ENCODE measurements at places on chromosomes 7 and 10.

- DNase-seq: no peak
These were observed 34.8 kb downstream of the TRDMT1 start for GRCh38 chr10:17166699-17167098.

- DNase-seq: no peak
These were observed 208.3 kb downstream of the PRPF18 start for GRCh38 chr10:13794992-13795612.

GRCh38 chr7:2476298-2476697 is at the start of gene GRIFIN:
Gene GRIFIN (minus strand): TSS chr7:2476398. CDS start chr7:2476383, 15 bp downstream.
- no peak for DNase-seq

DNA sequence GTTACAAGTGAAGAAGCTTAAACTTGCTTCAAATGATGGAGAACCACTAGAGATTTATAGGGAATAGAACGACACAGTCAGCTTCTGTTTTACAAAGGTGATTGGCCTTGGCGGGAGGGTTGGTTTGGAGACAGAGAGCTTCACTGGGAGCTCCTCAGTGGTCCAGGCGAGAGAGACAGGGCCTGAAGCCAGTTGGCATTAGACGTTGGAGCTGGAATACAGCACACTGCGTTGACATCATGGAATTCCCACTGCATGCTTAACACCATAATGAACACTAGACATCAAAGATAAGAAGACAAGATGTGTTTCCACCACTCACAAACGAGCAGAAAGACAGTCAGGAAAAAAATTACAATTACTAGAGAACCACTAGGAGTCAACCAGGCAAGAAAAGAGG is 67.8 kb downstream of the TBXAS1 start:
- DNase-seq: no peak

GRCh38 chr10:15419279-15419874 is 48.3 kb upstream of the FAM171A1 start:
- no peak for DNase-seq

GRCh38 chr10:77041636-77042258 is 595.9 kb downstream of the KCNMA1 start:
- no peak for DNase-seq

DNA sequence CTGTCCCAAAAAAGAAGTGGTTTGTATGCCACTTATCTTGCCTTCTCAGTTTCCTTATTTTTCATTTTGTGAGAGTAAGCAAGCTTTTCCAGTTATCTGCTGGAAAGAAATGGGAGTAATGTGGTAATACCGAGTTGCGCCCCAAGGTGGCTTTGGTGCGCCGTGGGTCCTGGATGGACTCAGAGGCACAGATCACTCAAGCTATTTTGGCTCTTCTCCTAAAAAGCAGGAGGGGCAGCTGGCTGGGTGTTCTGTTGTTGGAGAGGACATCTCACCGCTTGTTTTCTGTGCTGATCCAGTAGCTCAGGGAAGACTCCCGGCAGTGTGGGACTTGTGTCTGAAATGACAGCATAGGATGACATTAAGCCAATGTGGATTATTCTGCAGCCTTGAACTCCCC is 16.4 kb downstream of the PRKRIP1 start:
- DNase-seq: no peak

DNA sequence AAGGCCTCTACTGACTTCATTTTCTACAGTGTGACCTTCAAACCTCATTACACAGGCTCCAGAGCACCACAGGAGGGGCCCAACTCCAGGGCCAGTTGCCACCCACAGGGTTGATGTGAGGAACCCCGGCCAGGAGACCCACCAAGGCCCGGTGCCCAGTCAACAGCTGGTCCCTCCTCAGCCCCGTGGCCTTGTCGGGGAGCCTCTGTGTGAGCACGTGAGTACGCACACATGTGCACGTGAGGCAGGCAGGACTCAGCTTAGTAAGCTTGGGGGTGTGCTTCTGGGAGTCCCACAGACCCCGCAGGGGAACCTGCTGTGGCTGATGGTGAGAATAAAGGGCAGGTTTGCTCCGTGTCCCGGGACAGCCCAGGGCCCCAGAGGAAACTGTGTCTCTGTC is 104.5 kb downstream of the VIPR2 start:
- DNase-seq: no peak

GRCh38 chr10:78868861-78869260 is 199.9 kb upstream of the ZMIZ1 start:
- DNase-seq: no peak

DNA sequence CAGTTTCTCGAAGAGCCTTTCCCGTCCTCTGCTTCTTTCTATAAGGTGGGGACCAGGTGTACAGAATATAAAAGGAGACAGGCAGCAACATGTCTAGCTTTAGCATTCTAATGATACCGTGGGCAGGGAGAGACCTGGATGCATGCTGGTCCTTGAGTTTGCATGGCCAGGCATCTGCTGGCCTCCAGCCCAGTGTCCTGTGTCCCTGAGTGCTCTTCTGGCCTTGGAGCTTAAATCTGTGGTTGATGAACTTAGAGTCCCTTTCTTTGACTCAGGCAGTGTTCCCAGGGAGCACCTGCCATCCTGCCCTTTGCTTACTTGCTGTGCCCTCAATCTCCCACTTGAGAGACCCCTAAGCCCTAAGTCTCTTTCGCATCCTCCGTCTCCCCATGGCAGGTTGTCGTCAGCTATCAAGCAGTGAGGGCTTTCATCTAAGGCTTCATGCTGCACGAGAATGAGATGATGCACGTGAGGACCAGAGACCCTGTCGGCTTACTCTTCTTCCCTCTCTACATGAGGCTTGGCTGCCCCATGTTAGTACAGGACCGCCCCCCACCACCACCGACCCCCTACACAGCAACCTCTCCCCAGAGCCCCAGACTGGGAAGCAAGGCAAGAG is 313.4 kb upstream of the C7orf33 start:
- no peak for DNase-seq

GRCh38 chr7:66627151-66627681 is 1.5 kb upstream of the KCTD7 start:
- DNase-seq: no peak

GRCh38 chr10:3510741-3511140 is 274.3 kb downstream of the KLF6 start:
- no peak for DNase-seq

DNA sequence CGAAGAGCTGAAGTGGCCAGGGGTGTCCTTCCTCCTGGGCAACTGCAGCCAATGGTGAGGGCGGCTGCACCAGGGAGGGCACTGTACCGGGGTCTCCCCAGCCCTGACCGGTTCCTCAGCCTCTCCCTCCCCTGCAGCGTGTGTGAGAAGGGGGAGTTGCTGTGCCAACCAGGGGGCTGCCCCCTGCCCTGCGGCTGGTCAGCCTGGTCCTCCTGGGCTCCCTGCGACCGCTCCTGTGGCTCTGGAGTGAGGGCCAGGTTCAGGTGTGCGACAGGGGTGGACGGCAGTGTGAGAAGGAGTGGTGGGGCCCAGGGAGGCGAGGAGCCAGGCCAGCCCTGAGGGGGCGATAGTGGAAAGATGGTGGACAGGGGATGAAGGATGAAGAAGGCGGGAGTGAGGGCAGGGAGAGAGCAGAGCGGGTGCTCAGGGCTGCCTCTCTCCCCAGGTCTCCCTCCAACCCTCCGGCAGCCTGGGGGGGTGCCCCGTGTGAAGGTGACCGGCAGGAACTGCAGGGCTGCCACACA is 30.2 kb upstream of the ZNF467 start:
- DNase-seq: no peak

DNA sequence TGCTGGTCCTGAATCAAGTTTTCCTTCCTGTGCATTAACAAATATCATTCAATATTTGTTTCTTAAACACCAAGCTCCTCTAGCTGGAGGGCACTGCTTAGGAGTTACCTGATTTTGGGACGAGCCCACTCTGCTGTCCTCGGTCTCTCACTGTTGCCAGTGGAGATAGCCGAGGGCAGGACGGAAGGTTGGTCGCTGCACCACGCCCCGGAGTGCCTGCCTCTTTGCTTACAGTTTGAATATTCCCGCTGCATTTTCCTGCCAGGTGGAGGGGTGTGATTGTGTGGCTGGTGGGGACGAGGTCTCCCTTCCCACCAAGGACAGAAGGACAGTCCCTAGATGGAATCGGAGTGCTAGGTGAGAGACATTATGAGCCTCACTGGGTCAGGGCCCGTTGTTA is 201.5 kb downstream of the DNAJB6 start:
- DNase-seq: no peak

GRCh38 chr7:98185101-98185500 is 26.1 kb upstream of the BHLHA15 start:
- no peak for DNase-seq

DNA sequence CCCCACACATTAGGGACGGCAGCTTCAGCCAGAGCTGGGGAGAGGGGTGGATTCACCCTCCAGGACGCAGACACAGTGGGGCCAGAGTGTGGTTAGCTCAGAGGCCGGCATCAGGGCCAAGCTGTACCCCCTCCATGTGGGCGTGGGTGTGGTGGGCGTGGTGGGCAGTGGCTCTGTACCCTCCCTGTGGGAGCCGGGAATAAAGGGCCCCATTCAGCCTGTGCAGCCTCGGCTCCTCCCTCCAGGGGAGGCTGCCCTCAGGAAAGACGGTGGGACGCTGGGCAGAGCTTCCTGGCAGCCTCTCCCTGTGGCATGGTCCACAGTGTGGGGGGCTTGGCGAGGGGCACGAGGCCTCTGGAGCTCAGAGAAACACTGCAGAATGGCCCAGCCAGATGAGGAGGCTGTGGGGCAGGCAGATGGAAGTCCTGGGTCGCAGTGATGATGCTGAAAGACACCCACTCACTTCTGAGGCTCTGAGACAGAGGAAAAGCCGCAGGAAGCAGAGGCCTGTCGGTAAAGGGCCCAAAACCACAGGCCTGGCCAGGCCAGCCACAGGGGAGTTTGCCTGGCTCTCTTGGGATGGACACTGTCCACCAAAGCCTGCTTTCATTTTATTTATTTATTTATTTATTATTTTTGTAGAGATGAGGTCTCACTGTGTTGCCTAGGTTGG is 108.0 kb downstream of the SH3PXD2A start:
- no peak for DNase-seq

DNA sequence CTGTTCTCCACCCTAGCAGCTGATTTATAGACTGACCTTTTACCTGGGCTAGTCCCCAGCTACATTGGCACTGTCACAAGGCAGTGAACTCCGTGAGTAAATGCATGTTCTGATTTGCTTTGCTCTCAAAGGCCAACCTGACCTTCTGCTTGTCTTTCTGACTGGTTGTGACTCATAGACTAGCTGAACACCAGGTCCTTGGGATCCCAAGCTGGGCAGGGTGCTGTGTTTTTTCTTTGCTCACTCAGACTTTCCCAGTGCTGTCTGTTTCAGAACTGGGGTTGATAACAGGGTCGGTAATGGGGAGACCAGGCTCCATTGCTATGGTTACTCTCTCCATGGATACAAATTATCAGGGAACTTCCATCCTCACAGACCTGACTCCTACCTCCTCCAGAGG is 35.0 kb downstream of the EVX1 start:
- DNase-seq: no peak

GRCh38 chr7:13055732-13056368 is 368.4 kb downstream of the ARL4A start:
- no peak for DNase-seq

GRCh38 chr7:36620166-36620708 is 104.1 kb downstream of the AOAH start:
- DNase-seq: no peak

- no peak for DNase-seq
These were observed 54.8 kb downstream of the ABLIM1 start for GRCh38 chr10:114603303-114603702.

DNA sequence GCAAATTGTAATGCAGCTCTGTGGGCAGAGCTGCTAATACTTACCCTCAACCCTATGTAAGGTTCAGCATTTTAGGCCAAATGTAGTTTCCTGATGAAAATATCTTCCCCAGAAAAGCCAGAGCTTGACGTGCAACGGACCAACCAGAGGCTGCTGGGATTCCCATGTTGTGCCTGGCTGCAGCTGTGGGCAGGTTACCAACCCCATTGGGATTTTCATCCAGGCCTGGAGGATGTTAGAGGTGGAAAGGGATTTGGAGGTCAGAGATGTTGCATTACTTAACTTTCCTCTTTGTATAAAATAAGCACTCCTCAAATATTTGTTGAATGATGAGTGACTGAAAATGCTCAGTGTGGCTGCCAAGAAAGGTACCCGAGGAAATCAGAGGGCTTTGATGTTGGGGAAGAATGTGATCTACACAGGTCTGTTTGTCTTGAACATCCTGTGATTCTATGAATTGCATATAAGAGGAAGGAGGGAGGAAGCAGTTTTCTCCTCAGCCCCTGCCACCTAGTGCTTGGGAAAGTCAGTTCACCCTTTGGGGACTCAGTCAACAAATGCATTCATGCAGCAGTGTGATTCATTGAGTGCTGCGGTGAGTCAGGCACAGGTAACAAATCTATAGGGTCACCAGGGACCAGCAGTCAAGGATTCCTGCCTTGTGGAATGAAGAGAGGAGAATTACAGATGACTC is 487.2 kb downstream of the RPS24 start:
- DNase-seq: no peak

DNA sequence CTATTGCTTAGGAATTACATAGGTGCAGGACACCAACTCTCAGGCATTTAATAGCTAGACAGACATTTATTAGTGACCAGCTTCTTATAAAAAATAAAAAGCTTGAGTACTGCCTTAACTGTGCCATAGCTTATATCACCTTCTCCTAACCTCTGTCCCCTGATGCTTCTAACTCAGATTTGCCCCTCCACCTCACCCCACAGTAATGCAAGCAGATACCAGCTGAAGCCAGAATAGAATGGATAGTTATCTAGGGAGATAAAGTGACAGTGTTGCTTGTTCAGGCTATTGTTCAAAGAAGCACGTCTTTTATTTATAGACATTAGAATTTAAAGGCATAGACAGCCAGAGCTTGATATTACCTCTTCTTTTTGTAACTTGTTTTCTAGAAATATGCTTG is 99.6 kb upstream of the GLCCI1 start:
- no peak for DNase-seq

- no peak for DNase-seq
These were observed 94.0 kb downstream of the AKR1D1 start for GRCh38 chr7:138170298-138170697.

- DNase-seq: peak; percentile 43
These were observed 315.7 kb downstream of the TNS3 start for GRCh38 chr7:47266131-47266706.

- DNase-seq: no peak
These were observed 578.9 kb downstream of the AUTS2 start for GRCh38 chr7:70177166-70177565.

DNA sequence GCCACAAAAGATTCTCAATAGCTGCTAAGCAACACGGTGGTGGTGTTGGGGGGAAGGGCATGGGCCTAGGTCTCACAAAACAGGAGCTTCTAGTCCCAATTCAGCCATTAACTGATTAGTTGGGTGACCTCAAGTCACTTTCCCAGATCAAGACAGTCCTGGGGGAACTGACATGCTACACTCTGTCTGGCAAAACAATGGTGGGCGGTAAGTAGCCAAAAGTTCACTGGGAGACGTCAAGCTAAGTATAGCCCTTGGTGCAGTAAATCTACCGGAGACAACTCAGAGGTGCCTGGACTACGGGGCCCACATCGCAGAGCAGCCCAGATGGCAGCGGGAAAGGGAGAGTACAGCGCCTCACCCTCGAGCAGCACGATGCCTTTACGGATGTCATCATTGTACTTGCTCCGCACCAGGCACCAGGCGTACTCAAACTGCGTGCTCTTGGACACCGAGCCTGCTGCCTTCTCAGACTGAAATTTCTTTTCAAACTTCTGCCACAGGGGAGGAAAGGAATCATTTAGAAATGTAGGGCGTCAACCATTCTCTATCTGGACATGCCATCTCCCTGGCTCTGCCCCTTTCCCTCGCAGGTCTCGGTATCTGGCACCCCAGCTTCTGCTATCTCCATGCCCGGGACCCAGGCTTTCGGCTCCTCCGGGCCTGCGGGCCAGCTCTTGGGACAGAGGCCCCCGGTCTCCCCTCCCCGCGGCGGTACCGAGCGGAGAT is 1.1 kb downstream of the FIS1 start:
- DNase-seq: no peak

- DNase-seq: no peak
These were observed 198.3 kb upstream of the ZNF32 start for GRCh38 chr10:43846968-43847367.

- DNase-seq: no peak
These were observed 7.3 kb upstream of the CRPPA start for GRCh38 chr7:16428672-16429071.
